ENCODE measurements at places on chromosomes 2 and 18. TPM values are rescaled to one million over a fixed set of nuclear protein-coding genes. Genes with fewer than 3 reads are reported as not detected.
A peak's percentile ranks its signal among the peaks of the same experiment; 100 is the strongest.

- no peak overlapping the region for H3K4me3 ChIP-seq
- DNase-seq: no peak
- H3K36me3 ChIP-seq: no peaks in the 10 kb centered on the region
Measured at GRCh38 chr18:10320791-10321190, 133.6 kb upstream of the APCDD1 start.

DNA sequence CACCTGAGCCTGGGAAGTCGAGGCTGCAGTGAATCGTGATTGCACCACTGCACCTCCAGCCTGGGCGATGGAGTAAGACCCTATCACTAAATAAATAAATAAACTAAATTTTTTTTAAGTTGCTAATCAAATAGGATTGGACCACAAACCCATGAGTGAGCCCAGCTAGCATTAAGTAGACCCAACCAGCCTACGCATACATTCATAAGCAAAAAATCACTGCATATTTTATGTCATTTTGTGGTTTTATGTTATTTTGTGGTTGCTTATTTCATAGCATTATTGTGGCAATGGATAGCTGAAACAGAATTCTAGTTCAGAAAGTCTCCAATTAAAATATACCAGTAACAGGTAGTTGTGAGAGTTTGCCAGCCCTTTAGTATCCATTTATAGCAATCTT lies 29.1 kb upstream of the ZC3H15 start:
- H3K4me1 ChIP-seq: no peaks in the 10 kb centered on the region
- no peak overlapping the region for H3K4me3 ChIP-seq
- H3K27me3 ChIP-seq: no peaks in the 10 kb centered on the region
- no peaks in the 10 kb centered on the region for H3K36me3 ChIP-seq
- no peak overlapping the region for H3K27ac ChIP-seq

- H3K4me1 ChIP-seq: no peaks in the 10 kb centered on the region
- no peak overlapping the region for H3K4me3 ChIP-seq
- peaks cover 21% of the 10 kb centered on the region for H3K36me3 ChIP-seq
- no peak for DNase-seq
Measured at GRCh38 chr2:232162187-232162586, 200.7 kb downstream of the DIS3L2 start.

- H3K27me3 ChIP-seq: no peaks in the 10 kb centered on the region
Measured at GRCh38 chr2:233501198-233502076, 65.1 kb downstream of the USP40 start.

- H3K27ac ChIP-seq: no peak overlapping the region
- H3K4me3 ChIP-seq: no peak overlapping the region
- H3K4me1 ChIP-seq: peaks cover 3% of the 10 kb centered on the region
- H3K36me3 ChIP-seq: peaks cover 5% of the 10 kb centered on the region
- H3K27me3 ChIP-seq: no peaks in the 10 kb centered on the region
Measured at GRCh38 chr18:79411614-79412526, 16.1 kb downstream of the NFATC1 start.

- peaks cover 15% of the 10 kb centered on the region for H3K4me1 ChIP-seq
- H3K36me3 ChIP-seq: no peaks in the 10 kb centered on the region
- H3K27ac ChIP-seq: no peak overlapping the region
- no peak overlapping the region for H3K4me3 ChIP-seq
- DNase-seq: no peak
Measured at GRCh38 chr2:25374411-25374810, 32.7 kb upstream of the DNMT3A start.

GRCh38 chr2:136085453-136086209 lies 32.3 kb downstream of the CXCR4 start:
- H3K27ac ChIP-seq: no peak overlapping the region
- H3K4me3 ChIP-seq: no peak overlapping the region
- DNase-seq: no peak
- no peaks in the 10 kb centered on the region for H3K4me1 ChIP-seq
- no peaks in the 10 kb centered on the region for H3K36me3 ChIP-seq
- no peaks in the 10 kb centered on the region for H3K27me3 ChIP-seq

GRCh38 chr2:143258126-143258892 lies 129.1 kb downstream of the ARHGAP15 start:
- DNase-seq: no peak
- H3K27ac ChIP-seq: no peak overlapping the region
- no peak overlapping the region for H3K4me3 ChIP-seq
- H3K36me3 ChIP-seq: no peaks in the 10 kb centered on the region
- H3K27me3 ChIP-seq: no peaks in the 10 kb centered on the region

- no peak for DNase-seq
- no peaks in the 10 kb centered on the region for H3K27me3 ChIP-seq
- no peak overlapping the region for H3K4me3 ChIP-seq
- no peaks in the 10 kb centered on the region for H3K4me1 ChIP-seq
- no peak overlapping the region for H3K27ac ChIP-seq
Measured at GRCh38 chr2:2577407-2577831, 246.3 kb upstream of the MYT1L start.

DNA sequence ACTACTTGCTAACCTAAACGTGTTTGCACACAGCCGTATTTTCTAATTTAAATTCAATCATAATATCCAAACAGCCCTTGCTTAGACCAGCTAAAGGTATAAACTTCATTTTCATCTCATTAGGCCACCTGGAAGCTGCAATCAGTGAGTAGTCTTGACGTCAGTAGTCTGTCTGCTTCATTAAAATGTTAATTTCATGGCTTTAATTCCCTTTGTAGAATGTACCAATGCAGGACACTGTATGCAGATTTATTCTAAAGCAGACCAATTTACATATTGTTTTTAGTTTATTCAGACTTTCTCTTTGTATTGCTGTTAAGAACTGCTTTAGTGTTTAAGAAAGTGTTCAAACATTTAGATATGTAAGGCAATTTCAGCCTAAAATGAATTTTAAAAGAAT lies 158.2 kb downstream of the LCLAT1 start:
- no peak overlapping the region for H3K27ac ChIP-seq
- H3K4me3 ChIP-seq: no peak overlapping the region
- H3K4me1 ChIP-seq: no peaks in the 10 kb centered on the region

GRCh38 chr2:160387558-160388262 lies 105.9 kb downstream of the RBMS1 start:
- H3K36me3 ChIP-seq: no peaks in the 10 kb centered on the region
- peak overlapping the region; percentile 59 for H3K27ac ChIP-seq
- DNase-seq: no peak
- H3K4me1 ChIP-seq: peaks cover 80% of the 10 kb centered on the region
- no peak overlapping the region for H3K4me3 ChIP-seq
- no peaks in the 10 kb centered on the region for H3K27me3 ChIP-seq

DNA sequence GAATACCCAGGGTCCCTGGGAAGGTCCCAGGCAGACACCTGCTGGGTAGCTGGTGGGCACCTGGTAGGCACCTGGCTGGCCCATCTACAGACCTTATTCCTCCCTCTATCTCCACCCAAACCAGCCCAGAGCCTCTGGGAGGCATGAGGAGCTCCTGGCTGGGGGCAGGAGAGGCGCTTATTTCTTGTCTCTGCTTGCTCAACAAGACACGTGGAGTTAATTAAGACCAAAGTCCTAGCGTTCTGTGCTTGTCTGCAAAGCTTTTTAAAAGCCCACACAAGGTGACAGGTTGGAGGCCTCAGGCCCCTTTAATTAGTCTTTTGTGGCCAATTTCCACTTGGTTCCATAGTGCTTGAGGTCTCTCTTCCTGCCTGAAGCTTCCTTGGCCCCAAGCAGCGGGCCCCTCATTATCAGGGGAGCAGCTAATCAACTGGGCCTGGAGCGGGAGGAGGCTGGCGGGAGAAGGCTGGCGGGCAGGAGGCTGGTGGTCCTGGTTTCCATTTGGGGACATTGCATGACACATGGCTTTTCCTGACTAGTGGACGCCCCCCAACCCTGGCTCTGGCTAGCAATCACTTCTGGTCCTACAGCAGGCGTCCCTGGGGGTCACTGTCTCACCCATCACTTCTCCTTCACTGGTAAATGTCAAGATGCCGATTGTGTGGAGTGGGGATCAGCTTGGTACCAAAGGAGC lies 65.4 kb upstream of the HDAC4 start:
- no peaks in the 10 kb centered on the region for H3K4me1 ChIP-seq
- no peaks in the 10 kb centered on the region for H3K36me3 ChIP-seq
- H3K27me3 ChIP-seq: no peaks in the 10 kb centered on the region
- peak; percentile 62 for DNase-seq

Gene SPIRE1
- 48.2 TPM for total RNA-seq

Gene NGEF
- not detected for total RNA-seq

Gene ERCC3
- 36.9 TPM for total RNA-seq

Gene DIPK1C
- not detected for total RNA-seq

Gene SERPINB3
- not detected for total RNA-seq

Gene DUSP19
- total RNA-seq: 3.0 TPM

Gene ASAP2
- 30.9 TPM for total RNA-seq

All from upper lobe of right lung (tissue), 1 donor.